Stimulated activated CD4-positive, alpha-beta T cell treated with anti-CD3 and anti-CD28 coated beads, Interleukin-4, amount 100 ng/mL, for 48 hours (primary cell): ENCODE measurements at places on chromosomes 7 and 10.
A peak's percentile ranks its signal among the peaks of the same experiment; 100 is the strongest.

DNA sequence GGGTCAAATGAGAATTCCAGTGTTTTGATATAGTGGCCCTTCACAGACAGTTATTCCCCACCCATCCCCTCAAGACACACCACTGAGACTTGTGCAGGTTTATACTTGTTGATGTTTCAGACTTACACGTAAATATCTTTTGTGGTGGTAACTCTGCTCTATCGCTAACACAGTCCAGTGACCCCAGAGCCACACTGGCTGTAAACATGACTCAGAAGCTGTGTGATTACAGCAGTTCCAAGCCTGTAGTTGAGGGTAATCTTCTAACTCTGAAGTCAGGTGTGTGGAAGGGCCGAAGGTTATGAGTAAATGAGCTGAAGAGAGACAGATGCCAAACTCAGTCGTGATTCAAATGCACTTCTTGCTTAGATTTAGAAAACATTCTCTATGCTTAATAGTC lies 19.4 kb downstream of the NOBOX start:
- DNase-seq = no peak

GRCh38 chr7:28695300-28696295 lies 262.5 kb downstream of the TRIL start:
- DNase-seq = no peak

- no peak for DNase-seq
These were observed 1072.1 kb downstream of the NXPH1 start for GRCh38 chr7:9505516-9505915.

DNA sequence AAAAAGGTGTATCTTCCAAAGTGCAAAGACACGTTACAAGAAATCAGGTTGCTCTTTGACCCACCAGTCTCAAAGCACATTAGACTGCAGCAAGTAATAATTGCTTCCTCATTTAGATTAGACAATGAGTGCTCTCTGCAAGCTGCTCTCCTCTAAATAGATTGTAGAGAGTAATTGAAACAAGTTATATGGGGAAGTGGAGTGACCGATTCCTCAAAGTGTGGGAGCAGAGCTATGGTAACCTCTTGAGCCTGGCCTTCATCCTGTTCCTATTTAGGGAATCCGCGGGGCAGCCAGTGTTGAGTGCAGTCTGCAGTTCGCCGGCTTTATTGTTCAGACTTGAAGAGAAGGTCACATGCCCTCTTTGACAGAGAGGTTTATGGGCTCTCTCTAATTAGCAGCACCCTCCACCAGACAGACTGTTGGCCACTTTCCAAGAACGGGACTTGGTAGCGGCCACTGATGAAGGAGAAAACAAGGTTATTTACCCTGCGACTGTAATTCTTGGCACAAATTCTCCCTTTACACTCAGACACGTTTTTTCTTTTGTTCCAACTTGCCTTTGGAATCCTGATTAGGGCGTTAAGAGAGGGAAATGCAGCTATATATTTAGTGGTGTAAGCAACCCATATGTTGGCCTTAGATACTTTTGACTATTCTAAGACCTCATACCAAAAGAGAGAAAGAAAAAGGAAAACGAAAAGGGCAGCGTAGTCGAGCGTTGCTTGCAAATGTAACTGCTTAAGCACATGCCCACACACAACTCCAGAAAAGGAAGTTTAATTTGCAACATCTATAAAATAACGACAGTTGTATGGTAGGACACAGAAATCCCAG lies 107.5 kb downstream of the REEP3 start:
- DNase-seq = no peak

DNA sequence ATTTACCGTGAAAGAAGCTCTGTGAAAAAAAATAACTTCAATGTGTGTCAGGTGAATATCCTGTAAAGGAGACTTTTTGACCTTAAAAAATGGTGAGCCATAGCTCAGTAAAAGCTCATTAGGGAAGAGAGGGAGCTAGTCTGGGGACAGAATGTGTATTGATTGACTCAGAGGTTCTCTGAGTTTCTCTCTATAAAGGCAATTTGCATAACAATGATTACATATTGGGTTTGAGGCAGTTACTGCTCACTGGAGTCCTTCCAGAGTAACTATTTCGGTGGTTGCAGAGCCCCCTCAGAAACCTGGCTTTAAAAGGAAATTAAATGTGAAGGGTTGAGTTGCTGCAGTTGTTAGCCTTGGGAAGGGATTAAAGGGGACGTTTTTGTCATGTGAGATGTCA lies 181.6 kb downstream of the GALNT17 start:
- DNase-seq = no peak

DNA sequence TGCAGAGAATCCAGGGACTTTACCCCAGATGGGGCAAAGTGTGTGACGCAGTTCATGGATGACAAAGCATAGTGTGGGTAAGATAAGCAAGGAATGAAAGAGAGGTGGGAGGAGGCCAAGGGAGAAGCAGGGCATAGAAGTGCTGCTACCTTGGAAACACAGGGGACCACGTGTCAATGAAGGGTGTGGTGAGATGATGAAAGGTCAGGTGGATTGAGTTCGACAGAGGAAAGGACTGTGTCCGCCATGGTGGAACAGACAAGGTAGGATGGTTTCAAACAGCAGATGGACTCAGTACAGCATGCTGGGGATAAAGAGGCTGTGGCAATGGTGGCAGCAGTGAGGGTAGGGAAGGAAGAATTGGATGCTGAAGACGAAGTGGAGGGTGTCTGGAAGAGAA lies 32.7 kb downstream of the MEST start:
- no peak for DNase-seq

DNA sequence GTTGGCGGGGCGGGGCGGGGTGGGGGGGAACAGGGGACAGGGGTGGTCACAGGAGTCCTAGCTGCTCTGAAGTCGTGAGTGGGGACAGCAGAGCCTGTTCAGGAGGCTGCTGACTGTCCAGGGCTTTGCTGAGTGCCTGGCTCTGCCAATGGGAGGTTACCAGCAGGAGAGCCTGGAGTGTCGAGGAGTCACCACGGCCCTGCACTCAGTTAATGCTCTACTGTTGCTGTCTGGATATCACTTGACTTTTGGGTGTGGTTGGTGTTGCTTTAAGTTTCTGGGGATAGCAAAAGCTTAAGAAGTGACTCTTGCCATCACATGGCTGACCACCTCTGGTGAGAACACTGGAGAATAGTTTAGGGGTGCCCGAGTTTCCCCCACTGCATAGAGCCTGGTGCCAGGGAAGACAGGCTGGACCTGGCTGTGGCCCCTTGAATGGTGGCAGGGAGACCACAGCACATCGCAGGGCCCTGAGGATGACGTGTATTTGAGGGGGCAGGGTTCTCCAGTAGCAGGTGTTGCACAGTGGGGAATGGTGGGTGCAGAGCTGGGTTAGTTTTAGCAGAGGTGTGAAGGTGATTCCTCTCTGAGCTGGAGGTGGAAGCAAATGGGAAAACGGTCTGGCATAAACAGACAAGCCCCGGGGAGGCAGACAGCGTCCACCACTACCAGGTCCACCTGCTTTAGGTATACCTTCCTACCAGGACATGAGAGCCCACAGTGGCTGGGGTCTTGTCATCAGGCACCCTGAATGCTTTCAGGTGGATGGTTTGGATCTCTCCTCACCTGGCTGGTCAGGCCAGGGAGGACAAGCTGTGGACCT lies 54.2 kb upstream of the CAMK2B start:
- DNase-seq = no peak

GRCh38 chr7:196778-197321 lies 4.5 kb downstream of the FAM20C start:
- DNase-seq = no peak

DNA sequence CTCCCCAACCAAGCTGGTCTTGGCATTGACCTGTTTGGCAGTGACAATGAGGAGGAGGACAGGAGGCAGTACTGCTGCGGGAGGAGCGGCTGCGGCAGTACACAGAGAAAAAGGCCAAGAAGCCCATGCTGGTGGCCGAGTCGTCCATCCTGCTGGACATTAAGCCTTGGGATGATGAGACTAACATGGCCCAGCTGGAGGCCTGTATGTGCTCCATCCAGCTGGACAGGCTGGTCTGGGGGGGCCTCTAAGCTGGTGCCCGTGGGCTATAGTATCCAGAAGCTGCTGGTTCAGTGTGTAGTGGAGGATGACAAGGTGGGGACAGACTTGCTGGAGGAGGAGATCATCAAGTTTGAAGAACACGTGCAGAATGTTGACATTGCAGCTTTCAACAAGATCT lies 39.1 kb upstream of the ZNF273 start:
- DNase-seq = no peak

- DNase-seq = peak; percentile 40
These were observed 52.4 kb upstream of the ADRB1 start for GRCh38 chr10:113991091-113991860.

- peak; percentile 5 for DNase-seq
These were observed 255.1 kb downstream of the OTUD1 start for GRCh38 chr10:23693925-23694324.
